Tibial artery (tissue), 4 donors: ENCODE measurements at places on chromosomes 4 and X.

DNA sequence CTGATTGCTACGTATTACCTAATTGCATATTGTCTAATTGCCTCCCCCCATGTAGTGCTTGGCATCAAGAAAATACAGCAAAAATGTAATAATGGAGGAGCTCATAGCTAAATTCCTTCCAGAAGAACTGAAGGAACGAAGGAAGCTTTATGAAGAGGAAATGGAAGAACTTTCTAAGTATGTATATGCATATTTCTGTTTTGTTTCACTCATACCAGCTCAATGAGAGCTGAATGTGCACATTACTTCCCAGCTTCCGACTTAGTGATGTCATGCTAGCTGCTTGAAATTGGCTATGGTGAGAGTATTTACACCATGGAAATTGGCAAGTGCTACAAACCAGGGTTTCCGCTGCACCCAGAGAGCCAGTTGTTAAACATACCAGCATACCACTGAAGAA lies 34.7 kb downstream of the LONRF3 start:
- DNase-seq = no peak

DNA sequence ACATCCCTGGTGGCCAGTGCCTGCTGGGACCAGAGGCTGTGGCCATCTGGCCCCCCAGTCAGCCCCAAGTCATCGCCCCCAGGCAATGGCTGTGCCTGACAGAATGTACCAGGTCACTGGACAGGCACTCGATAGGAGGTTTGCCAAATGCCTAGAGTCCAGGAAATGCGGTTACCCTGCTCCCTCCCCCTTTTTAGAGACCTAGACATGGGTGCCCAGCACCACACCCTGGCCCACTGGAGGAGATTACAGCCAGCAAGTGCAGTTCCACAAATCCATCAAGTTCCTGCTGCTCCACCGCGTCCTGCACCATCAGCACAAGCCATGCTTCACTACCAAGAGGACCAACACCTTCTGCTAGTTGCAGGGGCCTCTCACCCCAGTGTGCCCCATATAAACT lies 16.2 kb upstream of the ZFX start:
- no peak for DNase-seq

DNA sequence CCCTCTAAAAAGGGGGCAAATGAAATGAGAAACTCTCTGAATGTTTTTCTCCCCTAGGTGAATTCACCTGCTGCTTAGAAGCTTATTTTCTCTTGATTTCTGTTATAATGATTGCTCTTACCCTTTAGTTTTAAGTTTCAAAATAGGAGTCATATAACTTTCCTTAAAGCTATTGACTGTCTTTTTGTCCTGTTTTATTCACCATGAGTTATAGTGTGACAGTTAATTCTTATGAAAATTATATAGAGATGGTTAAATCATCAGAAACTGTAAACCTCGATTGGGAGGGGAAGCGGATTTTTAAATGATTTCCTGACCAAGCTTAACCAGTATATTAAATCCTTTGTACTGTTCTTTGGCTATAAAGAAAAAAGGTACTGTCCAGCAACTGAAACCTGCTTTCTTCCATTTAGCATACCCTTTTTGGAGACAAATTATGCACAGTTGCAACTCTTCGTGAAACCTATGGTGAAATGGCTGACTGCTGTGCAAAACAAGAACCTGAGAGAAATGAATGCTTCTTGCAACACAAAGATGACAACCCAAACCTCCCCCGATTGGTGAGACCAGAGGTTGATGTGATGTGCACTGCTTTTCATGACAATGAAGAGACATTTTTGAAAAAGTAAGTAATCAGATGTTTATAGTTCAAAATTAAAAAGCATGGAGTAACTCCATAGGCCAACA lies 4.2 kb downstream of the ALB start:
- DNase-seq = no peak

DNA sequence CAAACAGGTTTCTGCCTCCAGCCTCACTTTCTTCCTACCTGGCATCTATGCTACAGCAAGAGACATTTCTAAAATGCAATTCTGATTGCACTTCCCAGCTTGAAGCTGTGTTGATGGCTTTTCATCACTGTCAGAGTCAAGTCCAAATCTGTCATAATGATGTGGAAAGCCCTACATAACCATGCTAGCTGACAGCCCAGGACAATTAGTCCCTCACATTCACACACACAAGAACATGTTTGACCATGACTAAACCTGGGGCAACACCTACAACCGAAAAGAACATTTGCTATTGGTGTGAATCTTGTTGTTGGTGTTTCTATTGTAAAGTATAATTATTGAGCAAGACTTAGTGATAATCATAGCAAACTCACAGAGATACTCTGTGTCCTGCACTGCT lies 58.2 kb downstream of the PPM1K start:
- no peak for DNase-seq

DNA sequence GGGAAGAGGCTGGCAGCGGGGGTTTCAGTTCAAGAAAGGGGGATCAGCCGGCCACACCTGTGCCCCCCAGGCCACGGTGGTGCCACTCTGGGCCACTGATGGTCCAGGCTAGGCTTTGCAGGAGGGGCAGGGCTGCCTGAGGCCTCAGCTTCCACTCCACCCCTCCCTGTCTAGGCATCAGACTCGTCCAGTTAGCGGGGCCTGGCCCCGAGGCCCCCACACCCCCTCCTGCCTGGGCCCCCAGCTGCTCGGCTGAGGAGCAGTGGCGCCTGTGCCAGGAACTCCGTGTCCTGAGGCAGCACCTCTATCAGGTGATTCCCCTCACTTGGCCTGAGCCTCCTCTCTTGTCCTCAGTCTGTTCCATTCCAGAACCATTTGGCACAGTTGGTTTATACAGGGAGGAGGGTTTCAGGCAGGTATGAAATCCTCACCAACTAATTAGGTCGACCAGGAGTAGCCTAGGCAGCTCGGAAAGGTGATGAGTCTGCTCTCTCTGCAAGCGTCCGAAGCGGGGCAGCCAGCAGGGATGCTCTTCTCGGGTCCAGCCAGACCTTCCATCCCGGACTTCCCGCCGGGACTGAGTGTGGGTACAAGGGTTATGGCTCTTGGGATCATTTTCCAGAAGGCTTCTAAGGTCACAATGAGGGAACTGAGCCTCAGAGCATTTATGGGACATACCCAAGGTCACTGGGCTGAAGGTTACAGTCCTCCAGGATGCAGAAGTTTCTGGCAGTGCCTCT lies 2.1 kb downstream of the NSG1 start:
- DNase-seq = no peak

GRCh38 chr4:145179281-145179860 lies 1.0 kb downstream of the OTUD4 start:
- DNase-seq = peak; percentile 82

GRCh38 chr4:139299536-139299935 lies 1.8 kb upstream of the NAA15 start:
- DNase-seq = no peak

- no peak for DNase-seq
Observed at GRCh38 chr4:102791318-102791835, 30.6 kb upstream of the MANBA start.

GRCh38 chr4:81348778-81349094 lies 123.0 kb downstream of the RASGEF1B start:
- DNase-seq = no peak

DNA sequence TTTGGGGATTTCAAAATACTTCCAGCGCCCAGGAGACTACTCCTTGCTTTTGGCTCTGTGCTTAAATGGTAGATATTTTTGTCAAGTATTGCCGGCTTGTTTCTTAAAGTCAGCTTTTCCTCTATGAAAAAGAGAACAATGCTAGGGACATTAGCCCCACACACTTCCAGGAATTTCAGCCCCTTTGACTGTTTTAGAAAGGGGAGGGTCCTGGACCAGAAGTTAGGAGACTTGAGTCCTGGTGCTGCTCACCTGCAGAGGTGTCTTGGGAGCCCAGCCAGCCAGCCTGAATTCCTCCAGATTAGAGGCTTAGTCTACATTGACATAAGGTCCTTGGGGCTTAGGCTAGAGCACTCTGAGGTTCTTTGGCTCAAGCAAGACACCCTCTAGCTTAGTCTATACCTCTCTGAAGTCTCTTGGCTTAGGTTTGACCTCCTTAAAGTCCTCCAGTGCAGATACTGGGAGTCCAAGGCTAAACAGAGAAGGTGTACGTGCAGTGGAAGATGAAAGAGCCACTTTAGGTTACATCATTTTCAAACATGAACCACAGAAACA lies 1.6 kb upstream of the SETD7 start:
- no peak for DNase-seq

GRCh38 chr4:110787109-110787508 lies 164.2 kb upstream of the PITX2 start:
- DNase-seq = no peak

DNA sequence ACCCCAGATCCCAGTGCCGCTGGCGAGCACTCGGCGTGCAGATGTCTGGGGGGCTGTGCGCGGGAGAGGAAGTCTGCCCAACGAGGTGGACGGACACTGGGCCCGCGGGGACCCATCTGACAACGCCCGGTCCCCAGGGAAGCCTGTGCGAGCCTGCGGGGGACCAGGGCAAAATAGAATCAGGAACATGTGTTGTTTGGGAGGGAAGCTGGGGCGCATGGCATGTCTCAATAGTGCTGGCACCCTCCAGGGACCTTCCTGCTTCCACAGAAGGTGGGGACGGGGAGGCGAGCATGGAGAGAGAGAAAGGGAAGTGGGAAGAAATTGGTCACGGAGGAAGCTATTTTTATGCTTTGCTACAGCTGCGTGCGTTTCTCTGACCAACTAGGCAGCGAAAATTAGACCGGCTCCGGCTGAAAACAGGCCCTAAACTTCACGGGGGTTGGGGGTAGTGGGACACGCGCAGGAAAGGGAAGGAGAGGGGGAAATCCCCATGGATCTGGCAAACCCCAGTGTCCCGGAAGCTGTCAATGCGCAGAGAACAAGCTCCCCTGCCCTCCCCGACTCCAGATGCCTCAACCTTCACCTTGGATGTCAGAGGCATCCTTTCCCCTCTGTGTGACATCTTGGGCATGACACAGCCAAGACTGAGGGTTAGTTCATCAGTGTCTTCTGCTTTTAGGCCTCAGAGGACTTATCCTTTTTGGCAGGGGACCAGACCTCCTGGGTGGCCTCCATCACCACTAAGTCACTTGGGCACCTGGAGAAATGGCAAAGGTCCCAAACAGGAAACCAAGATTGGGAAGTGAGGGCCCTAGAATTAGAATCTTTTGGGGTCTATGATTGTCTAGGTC lies 169.8 kb upstream of the BCOR start:
- DNase-seq = peak; percentile 76

DNA sequence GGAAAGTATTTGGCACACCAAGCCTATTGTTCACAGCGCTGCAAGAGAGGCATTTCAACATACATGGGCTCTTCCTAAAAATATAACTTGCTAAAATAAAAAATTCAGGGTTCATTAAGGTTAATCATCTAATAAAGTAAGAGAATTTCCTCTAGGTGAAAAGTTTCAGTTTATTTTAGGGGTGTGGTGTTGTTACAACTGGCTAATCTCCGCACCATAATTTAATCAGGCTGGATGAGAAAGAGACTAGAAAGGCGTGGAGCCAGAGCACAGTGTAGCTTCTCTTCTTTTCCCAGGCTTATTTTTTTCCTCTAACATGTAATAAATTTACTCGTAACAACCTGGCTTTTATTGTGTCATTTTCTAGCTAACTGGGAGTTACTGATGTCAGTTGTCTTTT lies 47.9 kb downstream of the FHL1 start:
- no peak for DNase-seq

GRCh38 chr4:100929758-100930157 lies 411.9 kb upstream of the EMCN start:
- no peak for DNase-seq

DNA sequence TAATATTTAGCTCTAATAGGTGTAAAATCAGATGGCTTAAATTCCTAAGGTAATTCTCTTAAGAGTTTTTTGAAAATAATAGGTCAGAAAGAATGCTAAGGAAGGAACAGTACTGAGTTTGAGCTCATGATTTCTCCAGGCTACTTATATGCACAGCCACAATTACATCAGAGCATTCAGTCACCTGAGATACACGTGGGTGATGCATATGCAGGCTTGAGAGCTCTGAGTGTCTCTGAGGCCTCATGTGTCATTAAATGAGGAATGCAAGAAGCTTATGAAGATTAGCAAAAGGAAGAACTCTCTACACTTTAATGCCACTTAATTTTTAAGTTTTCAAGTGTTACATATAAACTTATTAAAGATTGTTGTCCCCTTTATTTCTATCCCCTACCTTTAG lies 124.0 kb upstream of the STIM2 start:
- DNase-seq = no peak

DNA sequence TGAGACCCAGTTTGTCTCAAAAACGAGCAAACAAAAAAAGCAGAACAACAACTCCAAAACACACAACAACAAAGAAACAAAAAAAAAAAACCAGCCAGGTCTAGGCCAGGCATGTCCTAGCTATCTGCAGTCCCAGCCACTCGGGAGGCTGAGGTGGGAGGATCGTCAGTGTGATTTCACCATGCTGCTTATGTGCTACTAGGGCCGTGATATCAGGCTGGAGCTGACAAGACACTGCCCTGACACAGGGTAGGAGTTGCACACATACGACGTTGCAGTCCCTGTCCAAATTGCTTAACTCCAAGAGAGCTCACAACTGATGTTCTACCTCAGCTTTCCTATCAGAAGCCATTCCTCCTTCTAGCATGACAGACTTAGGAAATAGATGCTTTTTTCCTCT lies 204.9 kb downstream of the AASDH start:
- DNase-seq = no peak

DNA sequence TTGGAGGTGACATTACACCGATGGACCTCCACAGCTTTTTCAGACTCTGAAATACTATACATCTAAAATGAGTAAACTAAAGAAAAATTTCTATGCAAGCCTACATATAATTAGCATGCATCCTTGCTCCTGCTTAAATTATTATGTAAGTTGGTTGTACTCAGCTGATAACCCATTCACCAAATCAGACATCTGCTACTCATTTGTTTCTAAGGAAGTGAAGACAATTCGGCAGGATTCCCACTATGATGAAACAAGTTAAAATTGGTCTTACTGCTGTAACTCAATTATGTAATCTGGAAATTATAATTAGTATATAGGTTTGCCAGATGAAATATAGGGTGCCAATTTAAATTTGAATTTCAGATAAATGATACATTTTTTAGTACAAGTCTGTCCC lies 59.5 kb upstream of the FGF13 start:
- DNase-seq = no peak

GRCh38 chr4:70863099-70863790 lies 23.6 kb upstream of the GRSF1 start:
- DNase-seq = no peak

DNA sequence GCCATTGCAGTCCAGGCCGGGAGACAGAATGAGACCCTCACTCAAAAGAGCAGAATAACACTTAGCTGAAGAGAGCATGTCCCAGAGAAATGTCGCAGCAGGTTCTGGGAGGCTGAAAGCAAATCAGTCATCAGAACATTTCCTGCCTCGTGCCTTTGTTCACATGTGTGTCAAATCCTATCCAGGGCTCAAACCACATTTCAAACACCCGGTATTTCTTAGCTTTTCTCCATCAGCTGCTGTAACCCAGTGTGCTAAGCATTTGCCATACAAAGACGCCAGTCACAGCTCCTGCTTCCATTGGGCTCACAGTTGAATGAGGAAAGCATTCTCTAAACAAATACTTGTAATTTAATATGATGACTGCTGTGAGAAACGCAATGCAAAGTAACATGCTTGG lies 6.0 kb downstream of the PALLD start:
- no peak for DNase-seq
